GM23248 (cell line): ENCODE measurements at places on chromosomes 13 and 19. TPM values are rescaled to one million over a fixed set of nuclear protein-coding genes. Genes with fewer than 3 reads are reported as not detected.

GRCh38 chr13:57716295-57716694 is 84.8 kb downstream of the PCDH17 start:
- DNase-seq: no peak

DNA sequence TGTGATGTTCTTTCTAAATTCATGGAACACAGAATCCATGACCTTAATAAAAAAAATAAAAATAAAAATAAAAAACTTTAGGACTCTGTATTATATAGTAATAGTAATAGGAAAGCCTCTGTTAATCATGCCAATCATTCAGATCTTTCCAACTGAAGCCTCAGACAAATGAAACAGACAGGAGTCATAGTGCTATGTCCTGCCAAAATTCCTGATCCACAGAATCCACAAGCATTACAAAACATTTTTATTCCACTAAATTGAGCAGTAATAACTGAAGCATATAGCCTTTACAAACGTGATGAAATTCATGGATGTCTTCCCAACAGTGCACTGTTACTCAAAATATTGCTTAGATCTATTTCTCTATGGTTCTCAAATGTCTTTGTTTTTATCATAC is 820.6 kb upstream of the PCDH9 start:
- no peak for DNase-seq

GRCh38 chr19:14821937-14822336 is 13.0 kb downstream of the OR7A5 start:
- DNase-seq: no peak

- peak; percentile 77 for DNase-seq
These were observed 20.0 kb upstream of the ZDHHC20 start for GRCh38 chr13:21478881-21479808.

GRCh38 chr13:86579662-86580061 is 780.4 kb upstream of the SLITRK6 start:
- DNase-seq: no peak

GRCh38 chr13:48828962-48829411 is 146.7 kb upstream of the FNDC3A start:
- no peak for DNase-seq

DNA sequence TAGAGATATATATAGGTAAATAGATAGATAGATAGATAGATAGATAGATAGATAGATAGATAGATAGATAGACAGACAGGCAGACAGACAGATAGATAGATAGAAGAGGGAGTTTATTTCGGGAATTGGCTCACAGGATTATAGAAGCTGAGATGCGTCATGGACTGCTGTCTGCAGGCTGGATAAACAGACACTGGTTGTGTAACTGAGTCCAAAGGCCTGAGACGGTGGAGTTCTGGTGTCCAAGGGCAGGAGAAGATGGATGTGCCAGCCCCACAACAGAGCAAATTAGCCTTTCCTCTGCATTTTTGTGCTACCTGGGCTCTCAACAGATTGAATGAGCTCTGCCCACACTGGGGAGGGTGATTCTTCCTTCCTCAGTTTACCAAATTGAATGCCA is 2.7 kb downstream of the CYP4F3 start:
- no peak for DNase-seq

DNA sequence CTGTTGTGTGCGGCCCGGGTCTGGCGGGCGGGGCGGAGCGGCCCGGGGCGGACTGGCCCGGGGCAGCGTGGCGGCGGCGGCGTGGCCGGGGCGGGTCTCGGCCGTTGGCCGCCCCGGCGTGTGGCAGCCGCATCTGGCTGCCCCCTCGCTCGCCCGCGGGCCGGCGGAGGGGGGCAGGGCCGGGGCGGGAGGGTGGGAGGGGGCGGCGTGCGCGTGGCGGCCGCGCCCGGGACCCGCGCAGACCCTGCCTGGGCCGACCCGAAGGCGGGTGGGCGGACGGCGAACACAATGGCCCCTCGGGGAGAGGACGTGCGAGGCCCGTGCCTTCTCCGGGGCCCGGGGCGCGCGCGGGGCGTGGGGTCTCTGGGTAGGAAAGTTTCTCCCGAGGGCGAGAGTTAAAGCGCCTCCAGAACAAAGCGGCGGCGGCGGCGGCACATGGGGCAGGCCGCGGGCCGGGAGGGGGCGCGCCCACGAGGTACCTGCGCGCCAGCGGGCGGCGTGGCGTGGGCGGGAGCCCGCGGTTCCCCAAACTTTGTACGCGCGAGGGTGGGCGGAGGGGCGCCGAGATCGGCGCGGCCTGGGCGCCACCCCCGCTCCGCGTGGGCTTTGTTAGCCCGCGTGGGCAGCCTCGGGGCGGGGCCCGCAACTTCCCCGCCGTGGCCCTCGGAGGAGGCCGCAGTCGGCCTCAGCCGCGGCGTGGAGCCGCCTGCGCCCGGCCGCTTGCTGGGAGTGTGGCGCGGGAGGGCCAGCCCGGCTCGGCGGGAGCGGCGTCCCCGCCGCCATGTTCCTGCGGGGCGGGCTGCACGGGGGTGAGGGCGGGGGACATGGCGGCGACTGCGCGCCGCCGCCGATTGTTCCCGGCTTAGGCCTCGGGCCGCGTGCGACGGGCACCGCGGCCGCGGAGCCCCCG is 764 bp downstream of the MIR17HG start:
- DNase-seq: peak; percentile 79

DNA sequence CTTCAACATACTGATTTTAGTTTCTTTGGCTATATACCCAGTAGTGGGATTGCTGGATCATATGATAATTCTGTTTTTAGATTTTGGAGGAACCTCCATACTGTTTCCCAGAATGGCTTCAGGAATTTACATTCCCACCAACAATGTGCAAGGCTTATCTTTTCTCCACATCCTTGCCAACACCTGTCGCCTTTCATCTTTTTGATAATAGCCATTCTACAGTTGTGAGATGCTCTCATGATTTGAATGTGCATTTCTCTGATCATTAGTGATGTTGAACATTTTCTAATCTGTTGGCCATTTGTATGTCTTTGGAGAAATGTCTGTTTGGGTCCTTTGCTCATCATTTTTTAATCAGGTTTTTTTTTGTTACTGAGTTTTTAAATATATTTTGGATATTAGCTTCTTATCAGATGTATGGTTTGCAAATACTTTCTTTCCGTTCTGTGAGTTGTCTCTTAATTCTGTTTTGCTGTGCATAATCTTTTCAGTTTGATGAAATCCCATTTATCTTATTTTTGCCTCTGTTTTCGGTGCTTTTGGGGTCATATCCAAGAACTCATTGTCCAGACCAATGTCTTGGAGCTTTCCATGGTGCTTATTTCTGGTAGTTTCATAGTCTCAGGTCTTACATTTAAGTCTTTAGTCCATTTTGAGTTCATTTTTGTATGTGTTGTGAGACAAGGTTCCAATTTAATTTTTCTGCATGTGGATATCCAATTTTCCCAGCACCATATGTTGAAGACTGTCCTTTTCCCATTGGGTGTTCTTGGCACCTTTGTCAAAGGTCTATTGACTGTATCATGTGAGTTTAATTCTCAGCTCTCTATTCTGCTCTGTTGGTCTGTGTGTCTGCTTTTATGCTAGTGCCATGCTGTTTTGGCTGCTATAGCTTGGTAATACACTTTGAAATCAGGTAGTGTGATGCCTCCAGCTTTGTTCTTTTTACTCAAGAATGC is 44.5 kb downstream of the ARHGEF7 start:
- no peak for DNase-seq

DNA sequence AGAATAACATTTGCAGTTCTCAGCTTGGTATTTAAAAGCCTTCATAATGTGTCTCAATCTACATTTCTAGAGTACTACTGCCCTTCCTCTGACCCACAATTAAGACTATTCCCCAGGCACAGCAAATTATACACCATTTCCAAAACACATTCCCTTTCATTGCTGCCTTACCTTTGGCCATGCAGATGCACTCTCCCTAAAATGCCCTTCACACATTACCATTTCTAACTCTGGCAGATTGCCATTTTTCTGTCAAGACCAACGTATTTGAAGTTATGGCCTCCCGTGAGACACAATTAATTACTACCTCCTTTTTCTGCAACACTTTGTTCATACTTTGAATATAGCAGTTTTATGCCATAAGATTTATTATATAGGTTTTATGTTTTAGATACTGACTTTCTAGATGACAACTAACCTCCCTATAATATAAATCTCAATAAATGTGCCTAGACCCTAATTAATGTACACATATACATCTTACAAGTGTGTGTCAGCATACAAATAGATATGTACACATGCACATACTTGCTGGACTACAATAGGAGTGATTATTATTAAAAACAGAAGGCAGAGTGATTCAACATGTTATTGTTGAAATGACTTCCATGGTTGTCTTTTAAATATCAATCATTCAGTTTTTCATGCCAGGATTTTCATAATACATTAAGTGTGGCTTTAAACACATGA is 2902.5 kb downstream of the PCDH9 start:
- no peak for DNase-seq

- DNase-seq: peak; percentile 89
These were observed 624 bp downstream of the CTXN1 start for GRCh38 chr19:7925171-7925851.

- DNase-seq: no peak
These were observed 27.0 kb upstream of the CEACAM1 start for GRCh38 chr19:42555317-42555716.

- DNase-seq: no peak
These were observed 4.7 kb downstream of the AKAP11 start for GRCh38 chr13:42276683-42277082.

DNA sequence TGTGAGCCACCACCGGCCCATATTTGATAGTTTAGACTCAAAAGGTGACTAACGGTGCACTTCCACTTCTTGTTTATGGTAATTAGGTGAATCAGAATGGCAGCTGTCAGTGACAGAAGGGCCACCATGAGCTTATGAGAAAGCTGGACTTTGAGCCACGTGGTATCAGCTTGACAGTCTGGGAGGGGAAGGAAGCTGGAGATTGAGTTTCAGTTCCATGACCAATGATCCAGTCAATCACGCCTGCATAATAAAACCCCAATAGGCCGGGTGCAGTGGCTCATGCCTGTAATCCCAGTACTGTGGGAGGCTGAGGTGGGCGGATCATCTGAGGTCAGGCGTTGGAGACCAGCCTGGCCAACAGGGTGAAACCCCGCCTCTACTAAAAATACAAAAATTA is 8.2 kb downstream of the EID2B start:
- no peak for DNase-seq

GRCh38 chr19:50333235-50333736 is 4.1 kb upstream of the KCNC3 start:
- DNase-seq: peak; percentile 90

DNA sequence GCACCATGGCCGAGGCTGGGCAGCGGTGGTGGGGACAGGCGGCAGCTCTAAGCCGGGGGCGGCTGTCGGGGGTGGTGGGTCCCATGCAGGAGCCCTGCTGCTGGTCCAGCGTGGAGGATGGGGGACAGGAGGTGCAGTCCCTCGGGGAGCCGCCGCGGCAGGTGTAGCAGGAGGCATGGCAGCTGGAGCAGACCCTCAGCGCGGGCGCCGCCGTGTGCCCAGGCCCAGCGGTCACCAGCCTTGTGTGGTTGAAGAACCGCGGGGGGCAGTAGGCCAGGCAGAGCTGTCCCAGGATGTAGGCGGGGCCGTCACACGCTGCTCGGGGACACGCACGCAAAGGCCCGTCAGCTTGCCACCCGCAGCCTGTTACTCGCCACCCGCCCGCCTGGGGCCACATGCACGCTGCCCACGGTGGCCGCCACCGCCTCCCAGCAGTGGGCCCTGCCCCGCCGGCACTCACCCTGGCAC is 2.9 kb upstream of the C19orf25 start:
- no peak for DNase-seq

- no peak for DNase-seq
These were observed 8.0 kb downstream of the DPP9 start for GRCh38 chr19:4715529-4716221.

DNA sequence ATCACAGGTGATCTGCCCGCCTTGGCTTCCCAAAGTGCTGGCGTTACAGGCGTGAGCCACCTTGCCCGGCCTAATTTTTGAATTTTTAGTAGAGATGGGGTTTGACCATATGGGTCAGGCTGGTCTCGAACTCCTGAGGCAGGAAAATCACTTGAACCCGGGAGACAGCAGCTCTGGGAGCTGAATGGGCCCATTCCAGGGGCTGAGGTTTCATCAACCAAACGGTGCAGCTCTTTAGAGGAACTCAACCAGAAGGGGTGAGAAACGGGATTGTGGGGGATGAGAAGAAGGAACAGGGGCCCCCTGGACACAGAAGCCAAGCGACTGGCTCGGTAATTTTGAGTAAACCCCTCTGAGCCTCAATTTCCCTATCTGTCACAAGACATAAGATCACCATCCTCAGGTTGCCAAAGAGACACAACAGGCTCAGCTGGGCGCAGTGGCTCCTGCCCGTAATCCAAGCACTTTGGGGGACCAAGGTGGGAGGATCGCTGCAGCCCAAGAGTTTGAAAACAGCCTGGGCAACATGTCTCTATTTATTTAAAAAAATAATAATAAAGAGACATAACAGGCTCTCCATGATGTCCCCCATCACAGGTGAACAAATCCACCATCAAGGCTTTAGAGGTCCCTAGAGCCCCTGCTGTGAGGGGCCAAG is 562 bp downstream of the IQCN start:
- DNase-seq: no peak

- no peak for DNase-seq
These were observed 28.5 kb downstream of the MAP2K2 start for GRCh38 chr19:4095488-4095844.

GRCh38 chr19:12623361-12624031 is 12.8 kb downstream of the ZNF791 start:
- DNase-seq: peak; percentile 41

DNA sequence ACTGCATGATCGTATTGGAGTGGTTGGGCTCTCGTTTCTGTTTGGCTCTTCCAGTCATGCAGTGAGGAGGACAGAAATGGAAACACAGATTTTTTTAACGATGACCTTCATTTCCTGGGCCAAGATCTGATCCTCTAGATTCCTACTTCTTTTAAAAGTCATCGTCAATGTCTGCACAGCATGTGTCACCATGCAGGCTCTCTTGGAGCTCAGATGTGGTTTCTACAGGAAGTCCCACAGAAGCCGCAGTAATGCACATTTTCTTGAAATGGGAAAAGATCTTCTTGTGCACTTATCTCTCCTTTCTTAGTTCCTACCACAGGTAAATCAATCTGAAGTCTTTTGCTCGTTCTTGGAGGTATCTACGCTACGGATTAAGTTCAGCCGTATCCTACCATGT is 626.9 kb downstream of the EFNB2 start:
- DNase-seq: no peak

DNA sequence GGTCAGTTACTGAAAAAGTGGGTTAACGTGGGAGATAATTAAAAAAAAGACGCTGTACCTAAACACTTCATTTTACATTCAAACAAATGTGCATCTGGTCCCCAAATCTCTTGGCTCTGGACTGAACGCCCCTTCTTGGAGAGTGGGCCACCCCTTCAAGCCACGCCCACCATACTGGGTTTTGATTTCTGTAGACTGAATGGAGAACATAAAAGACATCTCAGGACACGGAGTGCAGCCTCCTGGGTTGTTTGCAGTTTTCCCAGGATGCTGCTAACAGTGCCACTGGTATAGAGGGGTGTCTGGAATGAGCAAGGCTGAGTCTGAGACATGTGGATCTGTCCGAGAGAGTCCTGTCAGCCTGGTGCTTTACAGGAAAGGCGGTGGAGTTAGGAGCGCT is 10.6 kb downstream of the TFDP1 start:
- DNase-seq: no peak

PRR19 gene
- 0.84 and 1.1 TPM in 2 replicates for polyA plus RNA-seq

IGFL2 gene
- polyA plus RNA-seq: not detected in 2 replicates

N4BP2L1 gene
- polyA plus RNA-seq: 0.80 and 1.4 TPM in 2 replicates

KLK13 gene
- polyA plus RNA-seq: 0.25 TPM in 1 of 2 replicates, not detected in the other

S1PR2 gene
- 35.1 and 35.4 TPM in 2 replicates for polyA plus RNA-seq

SIRT6 gene
- polyA plus RNA-seq: 19.6 and 20.0 TPM in 2 replicates

PRMT1 gene
- 164 and 173 TPM in 2 replicates for polyA plus RNA-seq

ZNF567 gene
- 5.2 and 6.1 TPM in 2 replicates for polyA plus RNA-seq

EPN1 gene
- polyA plus RNA-seq: 48.8 and 53.1 TPM in 2 replicates

BRCA2 gene
- 4.0 and 5.3 TPM in 2 replicates for polyA plus RNA-seq

IGSF23 gene
- 0.63 and 0.79 TPM in 2 replicates for polyA plus RNA-seq

CYP4F3 gene
- polyA plus RNA-seq: not detected in 2 replicates
